ENCODE measurements at places on chromosomes 1 and 21.

DNA sequence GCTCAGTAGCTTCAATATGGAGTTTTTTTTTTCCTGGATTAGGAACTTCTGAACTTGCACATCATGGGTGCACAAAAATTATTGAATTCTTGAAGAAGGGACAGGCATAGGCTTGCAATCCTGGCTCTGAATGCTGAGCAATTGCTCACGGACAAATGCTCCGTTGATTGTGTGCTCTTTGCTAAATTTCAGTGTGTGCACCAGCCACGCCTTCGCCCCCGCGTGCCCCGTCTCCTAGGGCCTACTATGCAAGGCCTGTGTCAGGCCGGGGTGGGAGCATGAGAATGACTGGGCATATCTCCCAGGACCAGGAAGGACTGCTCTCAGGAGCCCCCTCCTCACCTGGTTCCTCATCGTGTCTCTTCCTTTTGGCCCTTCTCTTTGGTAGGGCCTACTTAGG, 17.4 kb downstream of the IL6R start:
- no peak for DNase-seq

- DNase-seq, result no peak
These were observed 301.6 kb downstream of the RWDD3 start for GRCh38 chr1:95535614-95536013.

- DNase-seq, result peak; percentile 13
These were observed 35.4 kb upstream of the TXLNA start for GRCh38 chr1:32144033-32144432.

GRCh38 chr1:19013826-19014548, 57.5 kb upstream of the IFFO2 start:
- DNase-seq, result no peak

- DNase-seq, result no peak
These were observed 106.6 kb upstream of the VAV3 start for GRCh38 chr1:108071601-108072000.

- DNase-seq, result no peak
These were observed 731 bp downstream of the TRIM11 start for GRCh38 chr1:228405979-228406228.

DNA sequence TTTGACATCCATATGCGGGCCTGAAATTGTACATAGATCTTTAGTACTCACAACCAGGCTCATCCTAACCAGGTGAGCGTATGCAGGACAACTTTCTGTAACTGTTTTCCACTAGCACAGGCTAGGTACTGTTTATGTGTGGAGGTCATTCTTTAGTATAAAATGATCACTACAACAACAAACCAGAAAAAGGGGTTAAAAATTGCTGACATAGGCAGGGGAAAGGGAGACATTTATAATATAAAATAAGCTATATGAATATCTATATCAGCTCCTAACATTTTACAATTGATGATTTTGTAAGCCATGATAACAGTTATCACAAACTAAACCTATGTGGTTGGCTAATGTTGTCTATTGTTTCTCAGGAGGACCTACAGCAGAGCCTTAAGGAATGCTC, 37.6 kb downstream of the RGS5 start:
- DNase-seq, result no peak

GRCh38 chr21:29546071-29546470, 247.3 kb downstream of the BACH1 start:
- DNase-seq, result peak; percentile 44

DNA sequence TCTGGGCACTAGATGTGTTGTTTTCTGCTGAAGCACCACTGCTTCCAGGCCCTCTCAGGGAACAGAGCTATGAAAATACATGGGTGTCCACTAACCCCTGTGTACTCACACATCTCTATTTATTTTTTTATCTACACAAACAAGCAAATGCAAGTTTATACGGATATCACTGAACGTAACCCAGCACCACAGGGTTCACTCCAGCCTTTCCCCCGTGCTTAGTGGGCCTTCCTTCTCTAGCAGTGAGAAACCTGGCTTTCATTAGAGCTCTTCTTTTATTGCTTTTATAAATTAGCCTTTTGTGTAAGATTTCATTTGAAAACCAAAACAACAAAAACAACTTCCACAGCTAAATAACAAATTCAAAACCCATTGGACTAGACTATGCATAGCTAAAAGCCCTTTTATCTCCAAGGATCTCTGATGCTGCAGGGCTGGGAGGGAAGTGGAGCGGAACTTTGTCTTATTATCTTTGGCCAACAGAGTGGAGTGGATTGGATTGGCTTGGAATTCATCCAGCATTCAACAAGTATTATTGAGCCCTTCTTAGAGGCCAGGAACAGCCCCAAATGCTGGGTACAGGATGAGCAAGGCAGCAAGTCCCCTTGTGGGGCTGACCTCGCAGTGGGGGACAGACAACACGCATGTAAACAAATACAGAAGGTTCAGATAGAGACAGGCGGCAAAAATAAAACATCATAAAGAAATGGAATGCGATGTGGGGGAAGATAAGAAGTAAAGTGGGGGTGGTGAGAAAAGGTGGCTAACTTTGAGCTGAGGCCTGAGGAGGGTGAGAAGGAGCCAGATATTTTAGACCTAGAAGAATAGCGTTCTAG, 371.8 kb upstream of the POU3F1 start:
- DNase-seq, result no peak

DNA sequence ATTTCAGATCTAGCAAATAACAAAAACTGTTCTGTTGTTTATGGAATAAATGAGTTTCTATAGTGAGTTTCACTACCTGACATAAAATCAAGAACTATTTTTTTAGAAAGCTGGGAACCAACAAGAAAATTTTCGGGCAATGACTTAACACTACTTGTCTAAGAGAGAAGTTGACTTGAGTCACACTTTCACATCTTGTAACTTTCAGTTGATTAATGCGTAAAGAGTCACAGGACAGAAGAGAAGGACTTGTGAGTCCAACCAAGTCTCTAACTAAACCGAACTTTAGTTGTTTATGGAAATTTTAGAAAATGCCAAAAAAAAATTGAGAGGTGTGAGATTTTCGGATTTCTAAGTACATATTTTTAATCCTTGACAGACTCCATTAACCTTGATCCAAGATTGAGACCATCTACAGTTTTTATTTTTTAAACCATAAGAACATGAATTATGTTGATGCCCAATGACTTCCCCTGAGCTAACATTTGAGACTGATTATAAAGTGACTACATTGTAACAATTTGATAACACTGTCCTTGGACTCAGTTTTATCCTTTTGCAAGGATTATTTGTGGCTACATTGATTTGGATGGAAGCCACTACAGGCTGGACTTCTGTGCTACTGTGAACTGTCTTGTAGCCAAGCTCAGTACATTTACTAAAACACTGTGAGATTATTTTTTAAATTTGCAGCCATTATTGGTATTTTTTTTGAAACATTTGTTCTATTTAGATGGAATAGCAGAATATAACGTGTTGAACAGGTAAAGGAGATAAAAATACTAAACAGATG, 284.0 kb downstream of the PTPRC start:
- no peak for DNase-seq

DNA sequence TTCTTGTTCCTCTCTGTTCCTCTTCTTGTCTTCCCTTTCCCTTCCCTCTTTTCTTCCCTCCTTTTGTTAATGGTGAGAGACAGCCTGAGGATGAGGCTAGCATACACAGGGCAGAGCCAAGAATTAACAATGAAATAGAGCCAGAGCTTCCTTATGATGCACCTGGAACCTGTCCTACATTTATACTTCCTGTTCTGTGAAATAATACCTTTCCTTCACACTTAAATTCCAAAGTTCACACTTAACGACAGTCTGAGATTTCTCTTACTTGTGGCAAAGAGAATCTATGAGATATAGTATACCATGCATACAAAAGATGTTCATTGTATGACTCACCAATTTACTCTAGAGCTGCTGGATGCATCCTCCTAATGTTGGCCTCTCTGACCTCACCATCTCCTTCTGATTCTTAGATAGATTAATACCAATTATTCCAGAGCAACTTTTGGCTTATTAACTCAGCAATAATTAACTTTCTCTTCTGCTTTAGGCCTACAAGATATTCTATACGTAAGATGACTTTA, 30.8 kb upstream of the TSNAX start:
- DNase-seq, result no peak

DNA sequence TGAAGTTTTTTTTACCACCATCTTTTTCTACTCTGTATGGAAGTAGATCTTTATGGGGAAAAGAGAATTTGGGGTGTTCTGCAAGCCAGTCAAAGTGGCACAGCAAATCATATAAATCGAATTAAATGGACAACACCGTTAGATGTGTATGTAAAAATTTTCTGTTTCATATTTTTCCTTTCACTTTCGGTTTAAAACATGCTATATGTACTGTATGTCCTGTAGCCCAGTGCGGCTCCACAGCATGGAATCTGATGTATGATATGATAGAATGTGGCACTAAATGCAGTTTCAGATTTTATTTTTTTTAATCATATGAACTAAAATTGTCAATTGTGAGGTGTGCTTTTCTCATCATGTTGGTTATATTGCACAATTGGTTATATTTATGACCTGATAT, 32.9 kb downstream of the RAB4A start:
- no peak for DNase-seq

DNA sequence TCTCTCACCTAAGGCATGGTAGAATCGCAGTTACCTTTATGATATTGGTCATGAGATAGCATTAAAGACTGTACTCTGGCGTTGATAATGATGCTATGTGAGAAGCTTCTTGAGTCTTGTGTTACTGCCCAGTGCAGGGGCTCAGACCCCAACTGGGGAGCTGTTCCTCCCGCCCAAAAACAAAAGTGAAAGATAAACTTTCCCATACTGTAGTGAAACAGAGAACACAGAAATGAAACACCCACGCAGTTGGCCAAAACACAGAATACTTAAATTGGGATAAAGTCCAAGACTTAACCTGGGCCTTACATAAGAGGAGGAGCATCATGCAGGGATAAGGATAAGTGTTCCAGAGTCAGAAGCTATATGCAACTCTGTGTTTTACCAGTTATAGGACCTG, 130.6 kb downstream of the HHIPL2 start:
- no peak for DNase-seq

- DNase-seq, result no peak
These were observed 134.0 kb downstream of the MIS18A start for GRCh38 chr21:32144851-32145250.

GRCh38 chr21:42475036-42475435, 21.0 kb downstream of the RSPH1 start:
- no peak for DNase-seq

DNA sequence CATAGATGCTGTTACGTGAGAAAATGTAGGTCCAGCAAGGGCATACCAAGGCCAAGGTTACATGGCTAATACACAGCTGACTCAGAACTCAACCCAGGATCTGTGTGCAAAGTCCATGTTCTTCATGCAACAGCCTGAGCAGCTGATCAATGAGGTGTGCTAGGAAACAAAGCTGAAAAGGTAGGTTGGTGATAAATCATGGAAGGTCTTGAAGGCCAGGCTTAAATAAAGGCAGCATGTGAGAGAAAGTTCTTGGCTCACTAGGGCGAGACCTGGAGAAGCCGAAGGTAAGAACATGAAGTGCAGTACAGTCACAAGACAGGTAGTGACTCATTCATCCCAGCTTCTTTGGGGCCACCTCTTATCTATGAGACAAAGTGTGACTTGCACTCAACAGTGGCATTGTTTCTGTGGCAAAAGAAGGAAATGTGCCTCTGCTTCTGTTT, 33.4 kb downstream of the TLR5 start:
- no peak for DNase-seq

DNA sequence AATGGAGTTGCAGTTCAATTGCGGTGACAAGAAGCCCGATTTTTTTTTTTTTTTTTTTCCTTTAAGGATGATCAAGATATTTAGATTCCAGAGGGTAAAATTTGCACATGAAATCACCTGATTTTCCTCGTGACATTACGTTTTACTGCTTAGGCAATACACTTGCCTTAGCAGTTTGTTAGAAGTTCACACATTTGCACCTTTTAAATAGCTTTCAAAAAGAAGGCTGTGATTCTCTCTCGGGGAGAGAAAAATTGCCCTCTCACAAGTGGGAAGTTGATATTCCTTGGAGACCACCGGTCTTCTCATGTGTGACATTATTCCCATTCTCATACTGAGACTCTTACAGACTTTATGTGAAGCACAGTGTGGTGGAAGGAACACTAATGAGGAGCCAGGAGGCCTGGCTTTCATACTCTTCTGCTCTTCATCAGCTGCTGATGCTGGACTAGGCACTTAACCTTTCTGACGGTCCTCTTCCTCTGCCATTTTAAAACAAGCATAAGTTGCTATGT, 69.8 kb upstream of the HSPA13 start:
- no peak for DNase-seq

- DNase-seq, result no peak
These were observed 16.1 kb upstream of the ATP1B1 start for GRCh38 chr1:169090308-169090899.

- DNase-seq, result peak; percentile 83
These were observed 38.1 kb downstream of the TOMM20 start for GRCh38 chr1:235090406-235091069.

- peak; percentile 47 for DNase-seq
These were observed 54.9 kb downstream of the ENAH start for GRCh38 chr1:225597926-225598575.

DNA sequence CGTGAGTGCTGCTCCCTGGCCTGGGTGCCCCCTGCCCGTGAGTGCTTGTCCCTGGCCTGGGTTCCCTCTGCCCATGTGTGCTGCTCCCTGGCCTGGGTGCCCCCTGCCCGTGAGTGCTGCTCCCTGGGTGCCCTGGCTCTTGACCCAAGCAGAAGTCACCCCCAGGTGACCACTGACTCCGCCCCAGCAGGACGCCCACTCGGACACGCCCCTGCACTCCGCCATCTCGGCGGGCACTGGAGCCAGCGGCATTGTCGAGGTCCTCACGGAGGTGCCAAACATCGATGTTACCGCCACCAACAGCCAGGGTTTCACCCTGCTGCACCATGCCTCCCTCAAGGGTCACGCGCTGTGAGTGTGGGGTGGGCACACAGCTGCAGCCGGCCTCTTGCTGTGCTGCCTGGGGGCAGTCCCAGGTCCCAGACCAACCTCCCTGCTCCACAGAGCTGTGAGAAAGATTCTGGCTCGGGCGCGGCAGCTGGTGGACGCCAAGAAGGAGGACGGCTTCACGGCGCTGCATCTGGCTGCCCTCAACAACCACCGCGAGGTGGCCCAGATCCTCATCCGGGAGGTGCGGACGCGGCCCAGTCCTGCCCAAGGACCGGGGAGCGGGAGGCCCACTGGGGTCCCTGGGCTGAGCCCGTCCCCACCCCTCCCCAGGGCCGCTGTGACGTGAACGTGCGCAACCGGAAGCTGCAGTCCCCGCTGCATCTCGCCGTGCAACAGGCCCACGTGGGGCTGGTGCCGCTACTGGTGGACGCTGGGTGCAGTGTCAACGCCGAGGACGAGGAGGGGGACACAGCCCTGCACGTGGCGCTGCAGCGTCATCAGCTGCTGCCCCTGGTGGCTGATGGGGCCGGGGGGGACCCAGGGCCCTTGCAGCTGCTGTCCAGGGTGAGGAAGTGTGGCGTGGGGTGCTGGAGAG, 3.9 kb upstream of the MMP23B start:
- no peak for DNase-seq

- no peak for DNase-seq
These were observed 57.8 kb downstream of the TMEM53 start for GRCh38 chr1:44616284-44616990.

GRCh38 chr1:23868557-23869016, 497 bp upstream of the FUCA1 start:
- DNase-seq, result no peak
